ENCODE measurements at places on chromosomes 16 and 17.

DNA sequence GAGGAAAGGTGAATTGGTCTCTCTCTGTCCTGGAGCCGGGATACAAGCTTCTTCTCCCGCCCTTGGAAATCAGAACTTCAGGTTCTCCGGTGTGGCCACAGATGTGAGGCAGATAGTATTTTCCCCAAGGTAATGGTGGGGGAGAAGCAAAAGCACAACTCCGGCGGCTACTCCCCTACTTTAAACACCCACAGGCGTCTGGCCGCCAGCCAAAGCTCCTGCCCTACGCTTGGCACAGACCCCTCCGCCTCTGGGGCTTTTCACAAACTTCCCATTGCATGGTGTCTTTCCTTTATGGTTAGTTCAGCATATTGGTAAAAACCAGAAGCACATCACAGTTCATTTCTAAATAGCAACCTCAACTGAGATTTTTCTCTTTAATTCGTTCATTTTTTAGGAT lies 39.4 kb upstream of the B4GALNT2 start:
- DNase-seq, result no peak

DNA sequence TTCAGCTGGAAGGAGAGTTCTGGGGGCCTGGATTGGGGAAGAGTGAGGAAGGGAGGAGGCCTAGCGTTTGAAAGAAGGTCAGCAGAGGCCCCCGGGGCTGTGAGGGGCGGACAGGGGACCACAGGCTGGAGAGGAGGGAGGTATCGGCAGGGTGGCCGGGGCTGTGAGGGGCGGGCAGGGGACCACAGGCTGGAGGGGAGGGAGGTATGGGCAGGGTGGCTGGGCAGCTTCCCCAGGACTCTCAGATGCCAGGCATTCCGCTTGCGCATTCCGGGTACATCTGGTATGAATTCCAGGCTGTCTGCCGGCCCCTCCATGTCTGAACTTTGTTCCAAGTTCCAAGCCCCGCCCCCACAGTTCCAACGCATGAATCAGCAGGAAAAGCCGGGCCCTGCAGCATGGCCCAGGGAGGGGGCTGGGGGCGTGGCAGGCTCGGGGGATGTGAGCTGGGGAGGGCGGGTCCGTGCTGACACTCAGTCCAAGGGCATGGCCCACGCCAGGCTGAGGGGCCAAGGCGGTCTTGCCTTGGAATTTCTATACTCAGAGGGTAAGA lies 4.3 kb upstream of the TLCD2 start:
- peak; percentile 93 for DNase-seq

DNA sequence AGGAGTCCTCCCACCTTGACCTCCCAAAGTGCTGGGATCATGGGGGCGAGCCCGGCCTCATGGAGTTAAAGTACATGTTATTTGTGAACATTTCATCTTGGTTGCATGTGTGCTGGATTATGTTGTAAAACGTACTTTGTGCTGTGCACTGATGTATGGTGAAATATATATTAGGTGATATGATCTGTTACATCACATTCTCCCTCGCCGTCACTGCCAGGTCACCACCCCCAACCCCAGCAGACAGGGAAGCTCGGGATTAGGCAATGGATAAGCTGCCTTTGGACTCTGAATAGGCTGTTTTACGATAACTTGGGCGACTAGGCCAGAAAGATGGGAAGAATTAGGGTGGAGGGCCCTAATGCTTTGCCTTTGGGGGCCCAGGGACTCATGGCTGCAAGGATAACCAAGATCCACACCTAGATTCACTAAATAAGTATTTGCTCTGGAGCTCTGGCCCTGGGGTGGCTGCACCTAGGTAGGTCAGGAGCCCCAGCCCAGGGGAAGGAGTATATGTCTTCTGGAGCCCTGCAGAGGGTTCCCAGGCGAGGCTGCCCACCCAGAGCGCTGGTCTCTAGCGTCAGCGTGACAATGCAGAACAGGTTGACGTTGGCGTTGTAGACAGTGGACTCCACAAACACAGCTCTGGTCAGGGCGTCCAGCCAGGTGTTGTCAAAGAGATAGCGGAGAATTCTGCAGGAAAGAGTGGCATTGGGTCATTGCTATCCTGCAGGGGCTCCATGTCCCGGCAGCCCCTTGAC lies 27.1 kb upstream of the GCSH start:
- DNase-seq, result no peak

- no peak for DNase-seq
Measured at GRCh38 chr17:21078016-21078780, 35.4 kb upstream of the USP22 start.

GRCh38 chr17:82228842-82229697 lies at the start of gene SLC16A3:
TSS of gene SLC16A3 (plus strand) at chr17:82229042. CDS start at chr17:82236009, 6,967 bp downstream.
- no peak for DNase-seq
